ENCODE measurements at places on chromosomes 2 and 18.

DNA sequence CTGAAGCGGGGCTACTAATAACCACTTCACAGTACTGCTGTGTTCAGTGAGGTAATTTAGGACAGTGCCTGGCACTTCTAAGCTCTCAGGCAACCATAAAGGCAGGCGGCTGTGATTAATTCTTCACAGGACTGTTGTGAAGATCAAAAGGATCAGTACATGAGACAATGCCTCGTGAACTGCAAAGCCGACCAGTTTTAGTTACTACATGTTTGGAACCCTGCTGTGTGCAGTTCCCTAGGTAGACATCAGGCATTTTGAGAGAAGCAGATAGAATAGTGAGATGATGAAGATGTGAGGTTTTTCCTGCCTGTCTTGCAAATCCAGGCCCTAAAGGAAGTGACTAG lies 19.1 kb downstream of the EFHD1 start:
- no peak for DNase-seq

DNA sequence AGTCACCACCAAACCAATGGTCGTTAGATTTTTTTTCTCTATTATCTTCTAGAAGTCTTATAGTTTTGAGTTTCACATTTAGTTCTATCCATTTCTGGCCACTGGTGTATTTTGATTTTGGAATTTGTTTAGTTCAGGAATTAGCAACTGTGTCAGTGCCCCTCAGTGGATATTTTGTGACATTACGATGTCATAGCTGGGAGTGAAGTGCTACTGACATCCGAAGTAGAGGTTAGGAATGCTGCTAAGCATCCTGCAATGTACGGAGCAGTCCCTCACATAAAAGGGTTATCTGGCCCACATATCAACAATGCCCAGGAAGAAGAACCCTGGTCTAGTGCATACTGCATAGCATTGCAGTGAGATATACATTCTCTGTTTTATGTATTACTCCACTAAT lies 157.4 kb upstream of the RGPD4 start:
- no peak for DNase-seq

DNA sequence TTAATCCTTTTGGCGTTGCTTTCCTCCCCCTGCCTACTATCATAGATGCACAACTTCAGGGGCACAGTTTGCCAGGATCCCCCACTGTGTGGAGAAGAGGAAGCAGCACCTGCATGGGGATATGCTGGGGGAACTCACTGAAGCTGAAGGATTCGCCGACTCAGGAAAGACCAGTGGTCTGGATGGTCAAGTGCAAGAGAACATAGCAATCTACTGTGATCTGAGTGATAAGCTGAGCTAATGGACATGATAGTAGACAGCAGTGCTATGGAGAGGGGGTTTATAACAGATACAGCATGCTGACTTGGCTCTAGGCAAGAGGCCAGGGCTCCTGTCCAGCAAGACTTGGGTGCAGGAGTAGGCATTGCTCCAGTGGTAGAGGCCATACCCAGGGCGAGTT lies 124.4 kb upstream of the NRP2 start:
- DNase-seq: no peak

DNA sequence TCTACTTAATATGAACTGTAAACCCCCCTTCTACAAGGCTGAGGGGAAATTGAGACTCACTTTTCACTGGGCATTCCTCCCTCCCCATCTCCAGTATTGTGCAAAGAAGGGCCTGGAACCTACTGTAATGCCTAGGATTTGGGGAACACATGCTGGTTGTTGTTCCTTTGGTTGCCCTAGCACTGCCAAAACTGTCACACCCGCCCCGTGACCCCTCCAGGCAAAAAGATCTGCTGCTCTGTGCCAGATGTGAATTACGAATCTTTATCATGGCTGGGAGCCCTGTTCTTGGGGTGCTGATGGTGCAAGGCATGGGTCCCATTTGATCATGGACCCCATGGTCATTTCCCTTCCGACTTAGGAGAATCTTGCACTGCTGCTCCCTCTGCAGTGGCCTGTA lies 95.4 kb downstream of the CABLES1 start:
- DNase-seq: no peak

GRCh38 chr18:251572-251971 lies 16.3 kb downstream of the THOC1 start:
- no peak for DNase-seq

DNA sequence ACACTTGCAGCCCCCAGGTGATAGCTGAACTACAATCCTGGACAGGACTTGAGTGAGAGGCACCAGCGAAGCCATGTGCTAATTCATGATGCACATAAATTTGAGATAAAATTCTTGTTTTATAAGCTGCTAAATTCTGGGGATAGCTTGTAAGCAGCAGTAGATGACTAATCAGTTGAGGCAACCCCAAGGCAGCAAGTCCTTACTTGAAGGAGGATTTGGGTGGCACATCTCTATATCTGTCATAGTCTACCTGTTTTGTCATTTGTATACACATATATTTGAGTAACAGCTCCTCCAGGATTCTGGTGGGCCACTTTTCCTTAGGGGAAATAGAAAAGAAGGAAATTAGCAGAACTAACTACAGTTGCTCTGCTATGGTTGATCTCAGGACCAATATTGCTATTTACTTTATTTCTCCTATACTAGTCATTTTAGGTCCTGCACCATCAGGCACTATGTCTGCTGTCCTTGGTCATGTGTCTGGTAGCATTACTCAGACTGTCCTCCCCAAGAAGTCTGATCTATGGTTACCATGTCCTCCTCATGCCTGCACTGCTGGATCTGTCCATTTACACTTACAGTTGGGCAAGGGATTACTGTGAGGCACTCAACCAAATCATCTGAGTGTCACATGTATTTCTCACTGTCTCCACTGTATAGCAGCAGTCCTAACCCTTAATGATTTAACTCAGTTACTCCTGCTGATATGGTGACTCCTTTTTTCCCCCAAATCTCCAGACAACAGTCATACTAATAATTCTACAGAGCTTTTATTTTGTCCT lies 436.0 kb upstream of the CWC22 start:
- DNase-seq: no peak

DNA sequence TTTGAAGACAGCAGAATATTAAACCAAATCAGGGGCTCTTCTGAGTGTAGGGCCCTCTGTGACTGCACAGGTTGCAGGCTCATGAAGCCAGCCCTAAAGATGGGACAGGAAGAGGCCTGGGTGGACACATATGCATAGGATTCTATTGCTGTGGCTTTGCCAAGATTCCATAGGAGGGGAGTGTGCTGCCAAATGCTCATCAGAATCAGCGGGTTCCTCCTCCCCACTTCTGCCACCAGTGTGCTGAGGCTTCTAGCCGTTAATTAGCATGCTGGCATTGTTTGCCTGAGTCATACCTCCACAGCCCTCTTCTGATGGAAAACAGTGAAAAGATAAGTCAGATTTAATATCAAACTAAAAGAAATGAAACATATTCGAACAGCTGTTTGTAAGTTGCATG lies 103.9 kb upstream of the TMEFF2 start:
- no peak for DNase-seq

GRCh38 chr2:164606557-164606956 lies 14.7 kb downstream of the GRB14 start:
- DNase-seq: no peak

DNA sequence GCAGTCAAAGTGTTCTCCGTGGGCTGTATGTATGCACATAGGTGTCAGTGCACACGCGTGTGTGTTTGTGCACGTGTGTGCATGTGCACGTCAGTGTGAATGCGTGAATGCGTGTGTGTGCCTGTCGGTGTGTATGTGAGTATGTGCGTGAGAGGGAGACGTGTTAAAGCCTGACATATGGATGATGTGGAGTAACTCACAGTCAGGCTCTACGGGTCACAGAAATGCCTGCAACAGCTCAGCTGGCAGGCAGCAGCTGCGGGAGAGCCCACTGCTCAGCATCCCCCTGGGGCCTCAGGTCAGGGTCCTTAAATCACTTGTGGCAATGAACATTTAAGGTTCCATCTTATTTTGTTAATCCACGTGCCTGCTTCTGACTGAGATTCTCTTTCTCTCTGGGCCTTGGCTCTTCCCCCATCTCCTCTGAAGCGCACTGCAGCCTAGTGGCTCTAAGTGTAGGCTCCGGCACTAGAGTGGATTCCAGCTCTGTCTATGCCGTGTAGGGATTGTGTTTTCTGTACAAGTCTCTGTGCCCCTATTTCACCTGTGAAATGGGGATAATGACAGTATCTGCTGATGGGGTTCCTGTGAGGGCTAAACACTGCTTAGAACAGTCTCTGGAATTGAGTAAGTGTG lies 63.0 kb downstream of the DYSF start:
- DNase-seq: no peak

DNA sequence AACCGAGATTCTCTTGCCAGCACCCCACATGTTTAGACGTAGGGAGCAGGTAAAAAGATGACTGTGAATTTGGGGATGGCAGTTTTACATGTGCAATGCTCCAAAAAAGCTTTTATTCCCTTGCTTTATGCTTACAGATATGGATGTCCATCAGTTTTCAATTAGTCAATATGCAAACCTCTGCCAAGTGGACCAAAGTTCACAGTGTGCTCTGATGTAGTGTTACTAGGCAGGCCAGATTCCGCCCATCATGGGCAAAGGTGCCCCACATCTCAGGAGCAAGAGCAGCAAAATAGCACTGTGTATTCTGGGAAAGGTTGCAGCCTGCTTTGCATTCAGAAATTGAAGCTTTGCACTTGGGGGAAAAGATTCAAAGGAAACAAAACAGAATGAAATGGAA lies 329.7 kb upstream of the ZEB2 start:
- no peak for DNase-seq

- DNase-seq: no peak
These were observed 119.1 kb downstream of the PTGR3 start for GRCh38 chr18:75089748-75090327.

DNA sequence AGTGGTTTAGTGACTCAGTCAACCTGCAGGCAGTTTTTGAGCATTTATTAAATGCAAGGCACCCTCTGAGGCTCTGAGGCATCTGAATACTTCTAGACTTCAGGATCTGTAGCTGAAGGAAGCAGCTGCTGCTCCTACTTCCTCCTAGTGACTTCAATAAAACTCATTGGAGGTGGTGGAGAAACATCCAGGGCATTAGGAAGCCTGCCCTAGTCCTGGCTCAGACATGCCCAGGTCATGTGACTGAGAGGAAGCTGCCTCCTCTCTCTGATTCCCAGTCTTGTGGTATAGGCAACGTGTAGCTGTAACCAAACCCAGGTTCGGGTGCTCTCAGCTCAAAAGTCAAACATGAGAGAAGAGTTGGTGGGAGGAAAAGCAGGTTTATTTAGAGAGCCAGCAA lies 287.2 kb upstream of the GYPC start:
- DNase-seq: no peak

- DNase-seq: no peak
These were observed 119.2 kb upstream of the ANKRD30BL start for GRCh38 chr2:132280912-132281311.

DNA sequence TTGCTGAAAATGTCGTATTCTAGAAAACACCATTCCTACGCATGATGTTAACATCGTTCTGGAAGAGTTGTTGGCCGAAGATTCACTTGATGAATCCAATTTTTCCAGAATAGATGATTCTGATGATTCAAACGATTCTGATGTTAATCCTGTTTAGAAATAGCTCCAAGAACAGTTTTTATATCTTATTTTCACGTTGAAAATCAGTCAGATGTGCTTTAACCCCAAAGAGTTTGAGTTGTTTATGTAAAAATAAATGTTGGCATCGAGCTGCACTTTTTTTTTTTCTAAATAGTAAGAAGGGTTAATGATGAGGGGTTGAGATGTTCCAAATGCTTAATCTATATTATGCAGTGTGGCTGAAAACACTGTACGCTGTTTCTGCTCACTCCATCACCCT lies 99.9 kb upstream of the LINC00305 start:
- DNase-seq: no peak

- no peak for DNase-seq
These were observed 200.8 kb upstream of the SIX3 start for GRCh38 chr2:44740678-44741077.

GRCh38 chr2:74181739-74182138 lies 3.1 kb upstream of the MOB1A start:
- DNase-seq: no peak

DNA sequence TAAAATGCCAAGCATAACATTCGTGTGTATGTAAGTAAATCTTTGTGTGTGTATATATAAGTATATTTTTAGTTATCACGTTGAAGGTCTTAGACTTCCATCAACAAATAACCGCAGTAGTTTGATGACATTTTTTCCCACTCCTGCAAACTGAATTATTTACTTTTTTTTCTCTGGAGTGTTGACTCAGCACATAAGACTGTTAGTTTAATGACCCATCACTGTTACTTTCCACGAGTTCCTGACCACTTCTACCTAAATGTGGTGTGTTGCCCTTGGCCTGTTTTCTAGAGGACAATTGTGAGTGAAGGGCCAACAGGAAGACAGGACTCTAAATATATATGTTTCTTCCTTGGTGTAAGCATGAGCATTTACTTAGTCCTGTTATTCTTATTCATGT lies 71.3 kb upstream of the TXNDC2 start:
- no peak for DNase-seq

GRCh38 chr2:181463588-181463987 lies 6.4 kb downstream of the ITGA4 start:
- DNase-seq: no peak

DNA sequence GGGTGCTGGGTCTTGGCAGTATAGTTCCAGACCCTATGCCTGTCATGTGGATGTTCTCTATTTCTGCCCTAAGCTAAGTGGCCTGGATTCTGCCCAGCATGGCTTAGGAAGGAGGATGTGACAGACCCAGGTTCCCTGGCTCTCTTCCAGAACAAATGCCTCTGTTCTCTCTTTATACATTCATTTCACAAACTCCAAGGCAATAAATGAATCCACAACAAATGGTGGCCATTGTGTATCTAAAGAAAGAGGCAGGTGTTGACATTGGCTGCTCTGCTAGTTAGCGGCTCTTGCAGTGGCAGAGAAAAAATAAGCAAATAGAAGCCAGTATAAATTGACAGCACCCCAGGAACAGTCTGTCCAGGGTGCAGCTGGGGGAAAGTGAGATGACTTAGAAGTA lies 298.6 kb downstream of the SUCLG1 start:
- no peak for DNase-seq

- DNase-seq: no peak
These were observed 18.4 kb downstream of the BCL11A start for GRCh38 chr2:60534892-60535684.

GRCh38 chr2:235647877-235648276 lies 154.0 kb downstream of the AGAP1 start:
- DNase-seq: no peak

- DNase-seq: no peak
These were observed 42.8 kb upstream of the SIGLEC15 start for GRCh38 chr18:45782662-45783061.

GRCh38 chr2:54898456-54899226 lies 151.6 kb downstream of the RTN4 start:
- DNase-seq: no peak

- peak; percentile 68 for DNase-seq
These were observed 1.0 kb downstream of the CXCR4 start for GRCh38 chr2:136116813-136117390.

DNA sequence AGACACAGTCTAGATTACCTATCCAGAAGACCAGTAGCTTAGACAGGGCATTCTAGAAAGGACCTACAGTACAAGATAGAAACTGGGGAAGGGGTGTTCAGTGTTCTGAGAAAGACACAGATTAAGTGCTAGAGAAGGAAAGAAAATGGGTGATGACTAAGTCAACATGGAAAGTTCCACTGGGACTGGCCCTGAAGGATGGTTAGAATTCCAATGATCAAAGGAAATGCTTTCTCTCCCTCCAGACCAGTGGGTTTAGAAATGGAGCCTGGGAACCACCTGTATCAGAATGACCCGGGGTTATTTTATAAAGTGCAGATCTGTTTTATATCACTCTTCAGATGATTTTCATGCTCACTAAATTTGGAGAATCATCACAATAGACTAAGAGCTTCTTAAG lies 5.8 kb upstream of the COLEC12 start:
- no peak for DNase-seq

- DNase-seq: no peak
These were observed 565.3 kb upstream of the ZNF804A start for GRCh38 chr2:184032983-184033382.
